ENCODE measurements at places on chromosomes 6 and 20.
A peak's percentile ranks its signal among the peaks of the same experiment; 100 is the strongest.

GRCh38 chr6:2773449-2773848 lies 8.3 kb downstream of the WRNIP1 start:
- DNase-seq = no peak

DNA sequence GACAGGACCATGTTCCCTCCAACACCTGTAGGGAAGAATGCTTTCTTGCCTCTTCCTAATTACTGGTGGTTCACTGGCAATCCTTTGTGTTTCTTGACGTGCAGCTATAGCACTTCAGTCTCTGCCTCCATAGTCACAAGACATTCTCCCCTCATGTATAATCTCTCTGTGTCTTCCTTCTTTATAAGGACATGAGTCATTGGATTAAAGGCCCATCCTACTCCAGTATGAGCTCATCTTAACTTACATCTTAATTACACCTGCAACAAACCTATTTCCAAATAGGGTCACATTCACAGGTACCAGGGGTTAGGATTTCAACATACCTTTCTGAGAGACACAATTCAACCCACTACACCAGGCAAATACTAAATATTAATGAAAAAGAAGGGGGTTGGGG lies 213.6 kb downstream of the RNGTT start:
- DNase-seq = no peak

- no peak for DNase-seq
Measured at GRCh38 chr6:72748759-72749158, 126.9 kb downstream of the KCNQ5 start.

- DNase-seq = no peak
Measured at GRCh38 chr6:12275107-12275506, 15.1 kb upstream of the EDN1 start.

- DNase-seq = no peak
Measured at GRCh38 chr6:89073014-89073620, 7.4 kb upstream of the PNRC1 start.

- DNase-seq = no peak
Measured at GRCh38 chr6:53752856-53753255, 41.9 kb upstream of the LRRC1 start.

DNA sequence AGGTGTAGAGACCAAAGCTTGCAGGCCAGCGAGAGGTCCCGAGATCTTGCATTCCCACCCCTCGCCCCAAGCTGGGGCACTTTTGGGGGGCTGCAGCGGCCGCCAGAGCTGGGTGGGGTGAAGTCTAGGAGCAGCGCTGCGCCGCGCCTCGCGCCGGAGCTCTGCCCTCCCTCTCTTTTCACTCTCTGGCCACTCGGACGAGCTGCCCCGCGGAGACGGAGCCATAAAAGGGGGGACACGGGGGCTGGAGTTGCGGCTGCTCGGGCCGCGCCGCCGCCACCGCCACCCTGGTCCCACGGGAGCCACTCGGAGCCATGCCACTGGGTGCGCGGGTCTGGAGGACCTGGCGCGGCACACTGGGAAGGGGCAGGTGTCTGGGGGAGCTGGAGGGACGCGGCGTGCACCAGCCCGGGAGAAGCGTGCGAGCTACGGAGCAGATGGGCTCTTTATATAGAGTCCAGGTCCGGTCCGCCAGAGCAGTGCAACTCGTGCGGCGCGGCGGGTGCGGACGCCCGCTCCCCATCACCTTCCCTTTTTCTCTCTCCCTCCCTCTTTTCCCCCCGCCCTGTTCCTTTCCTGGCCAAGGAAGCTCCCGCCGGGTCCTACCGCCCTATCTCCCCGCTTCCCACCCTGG lies 687 bp upstream of the HTR1B start:
- DNase-seq = no peak

DNA sequence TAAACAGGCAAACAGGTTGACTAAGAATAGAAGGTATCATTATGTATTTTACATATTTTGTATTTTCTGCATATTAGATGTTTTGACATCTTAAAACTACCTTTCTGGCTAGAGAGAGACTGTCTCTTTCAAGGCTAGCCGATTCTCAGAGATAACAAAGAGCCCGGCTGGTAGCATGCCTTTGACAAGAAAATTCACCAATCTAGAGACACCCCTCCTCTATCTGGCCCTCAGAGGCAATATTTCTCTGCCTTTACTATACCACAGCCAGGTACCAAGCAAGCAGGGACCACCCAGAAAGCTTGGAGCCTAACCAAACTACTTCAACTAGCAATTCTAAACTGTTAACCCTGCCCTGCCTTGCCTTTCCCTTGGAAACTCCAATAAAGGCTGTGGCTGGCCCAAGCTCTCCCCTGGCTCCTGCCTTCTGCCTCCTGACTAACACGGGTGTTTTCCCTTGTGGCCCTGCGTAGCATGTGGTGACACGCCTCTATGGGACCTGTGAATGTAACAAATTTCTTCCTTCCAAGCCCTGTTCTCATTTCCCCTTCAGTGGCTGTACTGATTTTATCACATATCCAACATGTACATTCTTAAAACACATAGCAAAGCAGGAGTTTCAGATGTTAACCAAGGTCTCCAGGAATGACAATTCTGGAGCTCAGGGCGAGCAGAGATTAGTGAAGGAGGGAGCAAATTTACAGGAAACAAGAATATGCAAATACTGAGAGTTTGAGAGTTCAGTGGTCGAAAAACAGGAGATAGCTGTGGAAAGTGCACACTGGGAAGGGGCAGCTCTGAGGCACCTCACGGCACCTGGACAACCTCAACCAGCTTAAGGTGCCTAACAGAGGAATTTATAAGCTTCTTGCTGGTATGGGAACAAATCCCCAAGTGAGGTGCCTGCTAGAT lies 120.8 kb downstream of the BACH2 start:
- peak; percentile 49 for DNase-seq

DNA sequence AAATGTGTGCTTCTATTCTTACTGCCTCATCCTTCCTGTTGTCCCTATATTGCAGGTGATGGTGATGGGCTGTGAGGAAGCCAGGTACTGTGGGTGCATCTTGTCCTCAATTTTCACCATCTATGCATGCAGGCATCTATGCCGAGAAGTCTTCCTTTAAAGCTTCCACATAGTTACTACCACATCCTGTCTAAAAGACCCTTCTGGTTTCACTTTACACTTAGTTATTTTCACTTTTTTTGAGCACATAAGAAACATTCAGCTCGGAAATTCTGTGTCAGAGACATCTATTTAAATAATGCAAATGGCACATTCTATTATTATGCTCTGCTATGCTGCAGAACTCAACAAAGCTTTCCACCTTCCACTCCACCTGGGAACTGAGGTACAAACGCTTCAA lies 28.2 kb upstream of the FABP7 start:
- no peak for DNase-seq

- no peak for DNase-seq
Measured at GRCh38 chr6:108616544-108616943, 55.8 kb downstream of the FOXO3 start.

GRCh38 chr20:44900231-44900854 lies 9.5 kb upstream of the PABPC1L start:
- DNase-seq = no peak

DNA sequence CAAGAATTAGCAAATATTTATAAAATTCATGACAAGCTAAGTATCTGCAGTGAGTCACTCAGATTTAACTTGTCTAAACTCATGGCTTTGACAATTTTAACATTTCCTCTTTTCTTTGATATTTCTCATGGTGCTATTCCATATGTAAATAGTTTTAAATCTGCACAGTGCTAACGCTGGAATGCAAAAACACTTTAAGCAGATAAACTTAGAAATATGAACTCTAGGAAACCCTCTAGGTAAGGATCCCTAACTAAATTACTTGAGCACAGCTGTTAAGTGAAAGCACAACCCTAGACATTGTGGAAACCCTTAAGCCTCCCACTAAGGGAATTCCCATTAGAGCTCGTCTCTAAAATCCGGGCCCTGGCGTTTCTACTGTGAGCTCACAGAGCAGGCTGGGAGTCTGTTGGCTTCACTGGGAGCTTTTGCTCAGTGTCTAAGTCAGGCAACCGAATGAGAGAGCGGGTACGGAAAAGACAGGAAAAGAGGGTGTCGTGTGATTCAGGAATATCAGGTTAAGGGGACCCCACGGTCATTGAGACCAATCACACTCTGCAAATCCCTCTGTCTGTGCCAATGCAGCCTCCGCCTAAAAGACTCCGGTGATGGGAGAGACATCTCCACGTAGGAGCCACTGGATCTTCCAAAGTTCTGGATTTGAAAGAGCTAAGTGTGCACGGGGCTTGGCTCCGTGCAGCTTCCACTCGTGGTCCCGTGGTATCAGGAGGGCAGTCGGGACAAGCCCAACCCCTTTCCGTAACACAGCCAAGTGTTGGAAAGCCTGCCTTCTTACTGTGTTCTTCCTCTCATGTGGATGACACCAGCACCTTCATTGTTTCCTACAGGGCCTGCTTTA lies 112.3 kb upstream of the RPS6KA2 start:
- DNase-seq = no peak

- no peak for DNase-seq
Measured at GRCh38 chr6:164532198-164533044, 777.0 kb downstream of the C6orf118 start.

DNA sequence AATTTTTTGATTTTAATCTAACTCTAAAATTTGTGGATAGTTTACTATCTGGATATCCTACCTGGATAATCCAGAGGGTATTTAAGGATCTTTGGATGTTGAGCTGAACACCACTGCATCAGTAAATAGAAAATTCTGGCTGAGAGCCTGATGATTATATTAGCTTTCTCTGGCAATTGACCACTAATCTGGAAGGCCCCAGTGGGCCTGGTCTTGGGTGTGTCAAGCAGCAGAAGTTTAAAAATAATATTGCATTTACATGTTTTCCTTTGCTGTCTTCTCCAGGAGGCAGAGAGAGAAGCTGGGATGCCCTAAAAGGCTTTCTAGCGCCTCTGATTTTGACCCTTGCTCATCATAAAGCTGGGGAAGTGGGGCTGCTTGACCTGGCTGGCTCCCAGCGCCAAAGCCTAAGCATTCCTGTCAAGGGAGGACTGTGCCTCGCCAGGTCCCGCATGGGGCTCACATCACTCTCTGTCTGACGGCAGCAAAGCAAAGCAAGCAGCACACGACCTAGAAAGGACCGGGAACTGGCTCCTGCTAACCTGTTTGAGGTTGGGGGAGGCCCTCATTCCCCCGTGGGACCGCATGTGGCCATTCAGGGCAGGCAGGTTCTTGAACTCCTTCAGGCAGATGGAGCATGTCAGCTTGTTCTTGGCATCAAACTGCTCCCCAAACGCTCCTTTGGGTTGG lies 46.6 kb upstream of the MRPS10 start:
- DNase-seq = no peak

- DNase-seq = no peak
Measured at GRCh38 chr20:58598211-58599015, 52.7 kb upstream of the STX16 start.

DNA sequence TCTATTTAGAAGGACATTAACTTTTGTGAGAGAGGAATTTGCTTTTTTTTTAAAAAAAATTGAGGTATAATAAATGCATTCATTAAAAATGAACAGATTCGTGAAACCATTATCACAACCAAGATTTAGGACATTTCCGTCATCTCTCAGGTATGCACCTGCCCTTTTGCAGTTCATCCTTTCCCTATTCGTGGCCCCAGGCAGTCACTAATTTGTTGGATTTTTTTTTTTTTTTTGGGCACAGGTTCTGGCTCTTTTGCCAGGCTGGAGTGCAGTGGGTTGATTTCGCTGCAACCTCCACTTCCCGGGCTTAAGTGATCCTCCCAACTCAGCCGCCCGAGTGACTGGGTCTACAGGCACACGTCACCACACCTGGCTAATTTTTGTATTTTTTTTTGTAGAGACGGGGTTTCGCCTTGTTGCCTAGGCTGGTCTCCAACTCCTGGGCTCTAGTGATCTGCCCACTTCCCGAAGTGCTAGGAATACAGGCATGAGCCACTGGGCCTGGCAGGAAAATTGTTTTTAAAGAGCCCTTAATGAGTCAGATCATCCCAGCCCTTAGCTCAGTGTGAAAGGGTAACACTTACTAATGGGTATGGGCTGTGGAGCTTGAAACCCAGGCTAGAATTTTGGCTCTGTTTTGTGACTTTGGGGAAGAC lies 9.2 kb downstream of the PHF3 start:
- DNase-seq = no peak

GRCh38 chr6:158653577-158654354 lies 3.9 kb downstream of the SYTL3 start:
- DNase-seq = peak; percentile 96

GRCh38 chr6:7119272-7119801 lies 11.6 kb downstream of the RREB1 start:
- DNase-seq = no peak

DNA sequence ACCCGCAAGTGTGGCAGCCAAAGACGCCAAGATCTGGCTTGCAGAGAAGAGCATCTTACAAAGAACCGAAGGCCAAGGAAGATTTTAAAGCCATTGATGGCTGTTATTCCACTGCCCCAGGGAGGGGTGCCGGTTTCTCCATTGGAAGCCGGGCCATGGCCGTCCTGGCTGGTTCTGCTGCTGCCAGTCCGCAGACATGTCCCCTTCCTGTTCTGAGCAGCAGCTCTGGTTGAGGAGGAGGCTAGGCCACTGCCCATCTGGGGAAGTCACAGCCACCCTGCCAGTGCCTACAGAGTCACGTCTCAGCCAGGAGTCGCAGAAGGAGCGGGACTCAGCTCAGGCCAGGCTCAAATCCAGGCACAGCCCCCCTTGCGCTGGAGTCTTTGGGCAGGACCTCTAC lies 42.6 kb upstream of the MRGBP start:
- no peak for DNase-seq

DNA sequence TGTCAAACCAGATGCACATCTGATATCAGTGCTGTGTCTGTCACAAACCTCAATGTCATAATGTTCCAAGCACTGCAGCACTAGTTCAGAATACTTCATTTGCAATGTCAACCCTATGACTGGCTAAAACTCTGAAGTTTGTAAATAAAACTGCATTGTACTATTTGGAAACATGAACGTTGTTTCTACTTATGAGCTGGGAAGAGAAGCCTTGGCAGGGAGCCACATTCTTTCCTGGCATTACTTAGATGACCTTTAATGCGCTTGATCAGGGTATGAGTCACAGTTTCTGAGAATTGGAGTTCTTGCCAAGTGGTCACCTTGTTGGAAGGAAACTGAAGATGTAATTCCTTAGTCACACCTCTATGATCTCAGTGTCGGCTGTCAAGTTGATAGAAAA lies 664.8 kb upstream of the MMS22L start:
- no peak for DNase-seq

- DNase-seq = no peak
Measured at GRCh38 chr6:41443616-41444525, 102.3 kb upstream of the FOXP4 start.

DNA sequence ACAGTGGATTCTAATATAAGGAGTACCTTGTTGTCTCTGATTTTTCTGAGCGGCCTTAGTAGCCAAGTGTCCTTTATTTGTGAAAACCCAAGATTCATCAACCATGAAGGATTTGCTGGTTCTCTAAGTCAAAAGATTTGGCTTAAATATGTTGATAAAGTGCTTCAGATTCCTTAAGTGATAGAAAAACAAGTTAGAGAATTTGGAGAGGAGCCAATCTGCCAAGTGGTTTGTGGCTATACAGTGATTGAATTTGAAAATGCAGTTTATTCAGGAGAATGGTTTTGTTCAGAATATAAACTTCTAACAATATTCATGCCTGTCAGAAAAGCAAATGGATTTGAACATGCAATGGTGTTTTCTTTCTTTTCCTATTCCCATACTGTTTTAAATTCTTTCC lies 54.8 kb downstream of the CAP2 start:
- no peak for DNase-seq

GRCh38 chr6:35296931-35297600 lies 552 bp upstream of the DEF6 start:
- no peak for DNase-seq
